ENCODE measurements at places on chromosomes 4 and X.

GRCh38 chr4:106762666-106763443, 273.3 kb downstream of the DKK2 start:
- DNase-seq: peak; percentile 10

GRCh38 chr4:126762663-126763247, 870.0 kb upstream of the INTU start:
- DNase-seq: no peak

GRCh38 chr4:124974152-124974551, 261.6 kb upstream of the ANKRD50 start:
- no peak for DNase-seq

GRCh38 chr4:111945014-111945413, 200.2 kb upstream of the FAM241A start:
- no peak for DNase-seq

GRCh38 chr4:2850966-2851798, 7.5 kb downstream of the ADD1 start:
- DNase-seq: peak; percentile 39

DNA sequence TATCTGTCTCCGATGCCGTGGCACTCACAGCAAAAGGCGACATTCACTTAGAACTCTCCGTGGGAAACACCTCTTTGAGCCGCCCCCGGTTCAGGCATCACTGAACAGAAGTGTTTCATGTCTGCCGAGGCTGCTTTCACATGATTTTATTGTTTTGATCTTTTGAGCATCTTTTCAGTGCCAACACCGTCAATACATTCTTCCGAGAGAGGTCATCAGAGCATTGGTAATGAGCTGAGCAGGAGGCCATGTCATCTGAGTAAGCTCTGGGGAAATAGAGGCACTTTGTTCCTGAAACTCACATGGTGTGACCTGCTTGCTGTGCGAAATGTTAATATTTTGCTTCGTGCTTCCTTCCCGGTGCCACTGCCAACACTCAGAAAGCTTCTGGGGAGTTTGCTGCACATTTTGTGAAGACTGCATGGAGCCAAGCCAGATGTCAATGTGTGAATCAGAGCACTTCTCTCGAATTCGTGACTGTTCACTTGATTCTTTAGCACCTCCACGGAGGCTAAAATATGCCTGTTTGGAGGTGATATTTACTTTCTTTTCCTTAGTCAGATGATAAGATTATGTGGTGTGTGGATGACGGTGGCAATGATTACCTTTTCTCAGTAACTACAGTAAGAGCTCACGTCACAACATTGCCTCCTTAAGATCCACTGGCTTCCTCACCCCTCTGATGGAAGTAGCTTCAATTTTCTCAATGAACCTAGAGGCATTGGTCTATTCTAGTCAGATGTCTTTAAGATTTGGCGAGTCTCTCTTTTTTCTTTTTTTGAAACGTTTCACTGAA, 222.3 kb upstream of the HS3ST1 start:
- DNase-seq: peak; percentile 6

DNA sequence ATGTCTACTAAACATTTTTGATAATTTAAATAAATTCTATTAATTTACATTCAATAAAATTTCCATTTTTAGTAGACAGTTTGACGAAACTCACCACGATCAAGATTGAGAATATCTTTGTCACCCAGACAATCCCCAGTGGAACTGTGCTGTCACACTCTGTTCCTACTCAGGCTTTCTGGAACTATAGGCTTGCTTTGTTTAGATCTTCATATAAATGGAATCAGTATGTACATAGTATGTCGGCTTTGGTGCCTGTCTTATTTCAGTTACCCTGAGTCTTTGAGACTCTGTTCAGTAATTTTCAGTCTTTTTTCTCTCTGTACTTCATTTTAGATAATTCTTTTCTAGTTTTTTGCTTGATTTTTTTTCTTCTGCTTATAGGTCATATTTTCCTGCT, 163.5 kb upstream of the EMCN start:
- no peak for DNase-seq

DNA sequence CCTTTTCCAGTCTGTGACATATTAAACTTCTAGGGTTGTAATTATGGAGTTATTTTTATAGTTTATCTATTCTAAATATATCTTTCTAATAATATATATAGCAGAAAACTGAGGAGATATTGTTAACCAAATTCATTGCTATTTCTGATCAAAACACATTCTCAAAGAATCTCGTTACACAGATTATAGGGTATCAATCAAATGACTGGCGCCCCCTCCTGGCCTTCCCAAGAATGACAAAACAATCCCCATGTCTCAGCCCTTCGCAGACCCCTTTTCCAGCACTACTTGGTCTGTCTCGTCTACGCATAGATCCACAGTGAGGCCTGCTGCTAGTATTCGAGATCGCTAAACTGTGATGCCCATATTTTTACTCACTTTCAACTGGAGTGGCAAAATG, 209.3 kb downstream of the GPC3 start:
- DNase-seq: peak; percentile 16

- DNase-seq: no peak
These were observed 78.9 kb upstream of the GUCY1A1 start for GRCh38 chr4:155587766-155588165.

GRCh38 chrX:22220941-22221340, 51.8 kb upstream of the CBLL2 start:
- peak; percentile 60 for DNase-seq

DNA sequence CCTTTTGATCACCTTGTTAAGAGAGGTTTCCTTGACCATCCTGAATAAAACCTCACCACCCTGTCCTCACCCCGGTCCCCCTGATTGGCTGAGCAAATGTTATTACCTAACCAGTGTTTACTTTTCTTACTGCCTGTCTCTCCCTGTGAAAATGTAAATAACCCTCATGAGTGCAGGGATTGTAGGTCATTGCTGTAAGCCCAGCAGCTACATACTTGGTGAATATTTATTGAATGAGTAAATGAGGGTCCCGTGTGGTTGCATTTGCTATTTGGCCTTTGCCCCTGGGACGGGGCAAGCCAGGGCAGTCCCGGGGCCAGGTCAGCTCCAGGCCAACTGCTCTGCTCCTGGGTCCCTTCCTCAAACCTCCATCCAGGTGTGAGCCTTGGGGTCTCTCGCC, 55.5 kb upstream of the CLCN4 start:
- no peak for DNase-seq

DNA sequence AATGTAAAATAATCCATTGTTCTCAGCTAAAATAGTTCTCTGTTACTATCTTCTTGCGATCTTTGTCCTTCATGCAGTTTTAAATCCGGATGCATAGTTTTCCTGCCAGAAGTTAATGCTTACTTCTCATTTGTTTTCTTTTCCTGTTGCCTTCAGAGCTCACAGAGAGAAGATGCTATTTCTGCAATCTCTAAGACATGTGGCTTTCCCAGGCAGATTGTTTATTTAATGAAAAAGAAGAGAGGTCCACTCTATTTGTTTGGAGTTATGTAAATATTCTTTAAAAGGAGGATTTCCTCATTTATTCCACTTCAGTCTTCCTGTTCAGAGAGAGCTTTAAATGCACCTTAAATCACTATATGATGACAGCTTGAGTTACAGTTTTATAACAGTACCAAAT, 39.3 kb upstream of the HPGD start:
- peak; percentile 22 for DNase-seq

GRCh38 chr4:68617003-68617698, 41.0 kb upstream of the UGT2B17 start:
- no peak for DNase-seq

DNA sequence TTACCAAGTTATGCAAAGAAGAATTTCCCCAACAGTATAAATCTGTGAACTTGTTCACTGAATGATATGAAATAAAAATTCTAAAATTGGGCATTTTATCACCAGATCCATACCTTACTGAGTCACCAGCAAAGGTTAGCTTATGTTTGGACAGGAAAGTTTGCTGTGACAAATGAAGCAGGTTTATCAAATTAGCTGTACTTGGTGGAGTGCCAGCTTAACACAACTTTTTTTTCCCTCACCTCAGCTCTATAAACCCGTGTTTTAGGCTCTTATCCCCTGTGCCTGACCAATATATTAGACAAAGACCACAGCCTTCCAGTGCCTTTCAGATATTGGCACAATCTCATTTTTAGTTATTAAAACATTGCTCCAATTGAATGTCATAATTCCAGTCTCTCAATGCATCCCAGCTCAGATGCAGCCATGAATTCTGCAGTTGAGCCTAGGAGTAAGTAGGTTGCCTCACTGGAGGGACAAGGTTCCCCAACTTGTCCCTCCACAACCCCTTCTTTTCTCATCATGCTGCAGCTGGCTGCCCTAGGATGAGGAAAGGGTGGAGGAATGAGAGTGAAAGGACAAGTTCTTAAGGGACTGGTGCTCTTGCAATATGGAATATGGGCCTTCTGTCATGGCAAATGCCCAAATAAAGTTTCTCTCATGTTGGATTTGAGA, 27.0 kb upstream of the PDGFC start:
- DNase-seq: peak; percentile 20

GRCh38 chr4:140448830-140449229, 21.4 kb upstream of the CLGN start:
- DNase-seq: no peak
